ENCODE measurements at places on chromosomes 13 and 19.

- no peak for DNase-seq
Measured at GRCh38 chr19:38921420-38922274, 8.9 kb downstream of the SARS2 start.

DNA sequence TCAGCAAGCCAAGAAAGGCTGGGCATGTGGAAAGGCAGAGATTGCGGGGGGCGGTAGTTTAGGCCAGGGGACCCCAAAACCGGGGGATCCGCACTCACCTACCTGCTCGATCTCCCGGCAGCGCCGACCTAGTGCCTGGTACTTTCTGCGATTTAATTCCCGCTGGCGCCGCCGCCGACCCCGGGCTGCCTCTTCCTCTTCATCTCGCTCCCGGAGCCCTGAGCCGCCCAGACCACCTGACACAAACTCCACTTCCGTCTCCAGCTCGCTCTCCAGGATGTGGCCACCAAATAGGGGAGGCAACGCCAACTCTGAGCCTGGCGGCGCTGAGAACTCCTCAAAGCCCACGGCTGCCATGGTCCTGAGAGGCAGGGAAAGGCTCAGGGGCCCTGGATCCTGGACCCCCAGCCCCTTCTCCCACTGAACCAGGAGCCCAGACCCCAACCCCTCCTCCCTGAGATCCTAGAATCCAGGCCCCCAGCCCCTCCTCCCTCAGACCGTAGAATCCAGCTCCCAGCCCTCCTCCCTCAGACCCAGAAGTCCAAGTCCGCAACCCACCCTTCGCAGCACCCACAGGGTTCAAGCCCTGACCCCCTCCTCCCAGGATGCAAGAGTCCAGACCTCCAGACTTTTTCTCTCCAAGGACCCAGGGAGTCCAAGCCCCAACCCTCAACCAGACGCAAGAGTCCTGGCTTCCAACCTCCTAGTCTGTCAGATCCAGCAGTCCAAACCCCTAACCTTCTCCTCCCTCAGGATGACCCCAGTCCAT lies 933 bp downstream of the TFPT start:
- DNase-seq: no peak

GRCh38 chr19:36986131-36986530 lies 70.0 kb downstream of the ZNF568 start:
- DNase-seq: no peak

- no peak for DNase-seq
Measured at GRCh38 chr19:35166100-35167063, 11.8 kb downstream of the FXYD5 start.

GRCh38 chr19:47729799-47730520 lies 15.4 kb upstream of the NOP53 start:
- peak; percentile 79 for DNase-seq

GRCh38 chr19:17103177-17103576 lies 27.6 kb downstream of the MYO9B start:
- DNase-seq: peak; percentile 30

- DNase-seq: no peak
Measured at GRCh38 chr13:98693756-98694155, 58.7 kb downstream of the SLC15A1 start.

GRCh38 chr13:113837560-113838355 lies 26.1 kb downstream of the GAS6 start:
- no peak for DNase-seq

DNA sequence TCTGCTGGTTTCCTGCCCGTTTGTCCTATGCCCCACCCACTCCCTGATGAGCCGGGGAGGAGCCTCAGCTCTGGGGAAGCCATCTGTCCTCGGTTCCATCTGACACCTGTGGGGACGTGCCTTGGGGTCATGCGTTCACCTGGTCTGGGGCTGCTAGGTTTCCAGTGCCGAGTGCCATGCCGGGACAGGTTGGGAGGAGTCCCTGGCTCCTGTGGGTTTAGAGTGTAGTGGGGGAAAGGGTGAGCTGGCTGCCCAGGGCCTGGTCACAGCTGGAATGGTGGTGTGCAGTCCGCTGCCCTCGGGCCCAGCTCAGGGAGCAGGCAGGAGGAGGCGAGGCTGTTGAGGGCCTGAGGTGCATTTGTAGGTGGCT lies 2.5 kb downstream of the KDM4B start:
- peak; percentile 48 for DNase-seq

DNA sequence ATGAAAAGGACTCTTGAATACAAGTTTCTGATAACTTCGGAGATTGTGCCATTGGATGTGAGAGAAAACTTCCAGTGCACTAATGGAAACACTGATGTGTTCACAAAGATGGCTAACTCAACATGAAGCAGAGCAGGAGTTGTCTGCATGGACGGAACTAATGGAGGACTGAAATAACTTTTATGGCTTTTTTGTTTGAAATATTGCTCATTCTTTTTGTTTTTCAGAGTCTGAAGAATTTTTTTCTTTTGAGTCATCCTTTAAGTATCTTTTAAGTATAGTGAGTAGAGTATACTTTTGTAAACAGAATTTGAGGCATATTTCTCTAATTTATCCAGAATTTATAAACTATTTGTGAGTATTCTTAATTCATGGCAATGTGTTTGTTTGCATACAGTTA lies 25.7 kb downstream of the CRYL1 start:
- no peak for DNase-seq

DNA sequence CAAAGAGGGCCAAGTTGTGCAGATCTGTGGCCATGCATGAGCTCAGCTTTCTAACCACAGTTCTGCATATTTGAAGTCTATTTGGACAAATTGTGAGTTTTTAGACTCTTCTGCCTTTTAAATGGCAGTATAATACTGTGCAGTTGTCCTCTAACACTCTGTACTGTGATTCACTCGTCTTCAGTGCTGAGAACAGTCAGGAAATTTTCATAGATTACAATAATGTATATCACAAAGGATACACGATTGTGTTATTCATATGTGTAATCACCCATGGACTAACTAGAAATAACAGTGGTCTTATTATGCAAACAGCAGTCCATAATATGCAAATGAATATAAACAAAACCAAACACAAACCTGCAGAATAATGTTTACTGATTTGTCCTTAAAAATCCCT lies 259.1 kb downstream of the PCDH9 start:
- DNase-seq: no peak

DNA sequence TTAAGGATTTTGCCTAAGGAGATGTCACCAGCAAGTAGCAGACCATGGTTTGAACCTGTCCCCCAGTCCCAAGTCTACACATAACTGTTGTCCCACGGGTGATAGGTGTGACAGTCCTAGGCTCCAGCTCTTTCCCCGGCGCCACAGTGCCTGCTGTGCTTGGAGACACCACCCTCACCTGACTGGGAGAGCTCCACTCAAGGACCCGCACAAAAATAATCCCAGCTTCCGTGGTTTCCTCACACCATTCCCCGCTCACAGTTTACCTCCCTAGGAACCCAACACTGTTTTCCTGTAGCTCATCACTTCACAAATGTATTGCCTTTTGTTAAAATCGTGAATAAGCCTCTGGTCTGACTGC lies 19.8 kb upstream of the RASA3 start:
- DNase-seq: no peak

GRCh38 chr19:34409189-34410164 lies 5.3 kb downstream of the PDCD2L start:
- DNase-seq: no peak

GRCh38 chr13:51619614-51620013 lies 35.4 kb downstream of the WDFY2 start:
- no peak for DNase-seq

GRCh38 chr19:34237283-34237682 lies 17.1 kb upstream of the GARRE1 start:
- DNase-seq: no peak

DNA sequence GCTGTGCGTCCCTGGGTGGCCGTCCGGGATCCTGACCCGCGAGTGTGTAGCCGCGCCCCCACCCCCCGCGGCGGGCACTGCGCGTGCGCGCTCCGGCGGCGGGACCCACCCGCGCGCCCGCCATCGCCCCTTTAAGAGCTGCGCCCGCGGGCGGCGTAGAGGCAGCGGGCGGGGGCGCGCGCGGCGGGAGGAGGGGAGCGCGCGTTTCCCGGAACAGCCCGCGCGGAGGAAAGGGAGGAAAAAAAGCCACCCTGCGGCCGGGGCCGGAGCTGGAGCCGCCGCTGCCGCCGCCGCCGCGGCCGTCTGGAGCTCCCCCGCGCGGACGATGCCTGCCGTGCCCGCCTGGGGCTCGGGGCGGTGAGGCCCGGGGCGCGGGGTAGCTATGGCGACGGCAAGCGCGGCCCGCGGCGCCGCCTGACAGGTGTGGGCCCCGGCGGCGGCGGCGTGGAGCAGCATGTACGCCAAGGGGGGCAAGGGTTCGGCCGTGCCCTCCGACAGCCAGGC lies at the start of gene SSBP4:
TSS of gene SSBP4 (plus strand) at position 204 of the 504 bp plus-strand sequence. CDS start at position 455, 251 bp downstream.
- peak; percentile 82 for DNase-seq

DNA sequence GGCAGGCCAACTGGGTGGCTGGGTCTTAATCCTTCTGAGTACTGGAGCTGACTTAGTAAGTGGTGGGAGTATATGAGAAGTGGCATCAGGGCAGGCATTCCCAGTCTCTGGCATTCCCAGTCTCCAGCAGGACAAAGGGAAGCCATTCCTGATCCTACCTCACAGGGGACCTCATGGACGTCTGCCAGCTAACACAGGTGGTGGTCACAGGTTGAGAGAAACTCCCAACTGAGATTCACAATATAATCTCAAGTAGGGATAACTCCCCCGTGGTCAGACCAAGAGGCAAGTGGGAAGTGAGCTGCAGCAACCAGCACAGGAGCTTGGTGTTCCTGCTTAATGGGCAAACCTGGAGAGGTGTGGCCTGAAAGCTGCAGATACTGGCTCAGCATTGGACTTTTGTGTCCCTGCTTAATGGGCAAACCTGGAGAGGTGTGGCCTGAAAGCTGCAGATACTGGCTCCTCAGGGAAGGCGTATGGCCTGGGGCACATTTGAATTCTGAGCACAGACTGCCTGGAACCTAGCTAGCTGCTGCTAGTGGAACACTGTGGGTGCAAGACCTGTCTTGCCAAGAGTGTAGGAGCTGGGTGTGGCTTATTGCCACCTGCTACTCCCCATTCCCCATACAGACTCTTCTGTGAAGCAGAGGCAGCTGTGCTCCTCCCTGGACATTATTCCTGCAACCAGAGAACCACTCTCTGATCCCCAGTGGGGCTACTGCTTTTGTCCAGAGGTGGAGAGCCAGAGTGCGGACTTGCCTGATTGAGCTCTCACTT lies 25.9 kb upstream of the OR10H2 start:
- DNase-seq: no peak

- no peak for DNase-seq
Measured at GRCh38 chr13:110641055-110642015, 26.0 kb downstream of the NAXD start.

- DNase-seq: no peak
Measured at GRCh38 chr13:33690354-33690753, 127.6 kb upstream of the RFC3 start.

GRCh38 chr13:112182846-112183531 lies 116.0 kb downstream of the SOX1 start:
- DNase-seq: no peak

- DNase-seq: peak; percentile 15
Measured at GRCh38 chr13:78786459-78786858, 127.5 kb upstream of the OBI1 start.

GRCh38 chr13:41077475-41077874 lies 16.2 kb downstream of the WBP4 start:
- DNase-seq: no peak

- no peak for DNase-seq
Measured at GRCh38 chr13:113432506-113433270, 20.6 kb downstream of the ADPRHL1 start.

DNA sequence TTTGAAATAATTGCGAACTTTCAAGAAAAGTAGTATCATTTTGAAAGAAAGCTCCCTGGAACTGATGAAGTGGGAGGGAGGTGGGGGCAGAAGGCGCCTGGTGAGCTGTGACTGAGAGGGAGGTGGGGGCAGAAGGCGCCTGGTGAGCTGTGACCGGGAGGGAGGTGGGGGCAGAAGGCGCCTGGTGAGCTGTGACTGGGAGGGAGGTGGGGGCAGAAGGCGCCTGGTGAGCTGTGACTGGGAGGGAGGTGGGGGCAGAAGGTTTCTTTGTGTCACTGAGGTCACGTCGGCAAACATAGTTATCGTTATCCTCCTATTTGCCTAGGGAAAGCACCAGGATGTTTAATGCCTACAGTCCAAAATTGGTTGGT lies 24.2 kb downstream of the C2CD4C start:
- DNase-seq: no peak

DNA sequence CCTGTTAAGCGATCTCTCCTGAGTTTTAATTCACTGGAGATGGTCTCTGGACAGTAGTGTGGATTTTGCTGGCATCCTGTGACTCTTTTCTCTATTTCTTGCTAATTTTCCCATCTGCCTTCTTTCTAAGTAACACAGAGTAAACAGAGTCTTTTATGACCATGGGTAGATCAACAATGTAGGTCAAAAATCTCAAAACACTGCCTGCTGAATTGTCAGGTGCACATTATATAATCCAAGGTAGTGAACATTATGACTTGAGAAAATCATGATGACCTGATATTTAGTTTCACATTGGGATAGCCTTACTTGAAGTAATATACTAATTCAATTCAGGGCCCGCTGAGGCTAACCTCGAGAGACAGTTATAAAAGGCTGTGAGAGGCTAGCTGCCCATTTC lies 180.7 kb downstream of the TDRD3 start:
- no peak for DNase-seq

DNA sequence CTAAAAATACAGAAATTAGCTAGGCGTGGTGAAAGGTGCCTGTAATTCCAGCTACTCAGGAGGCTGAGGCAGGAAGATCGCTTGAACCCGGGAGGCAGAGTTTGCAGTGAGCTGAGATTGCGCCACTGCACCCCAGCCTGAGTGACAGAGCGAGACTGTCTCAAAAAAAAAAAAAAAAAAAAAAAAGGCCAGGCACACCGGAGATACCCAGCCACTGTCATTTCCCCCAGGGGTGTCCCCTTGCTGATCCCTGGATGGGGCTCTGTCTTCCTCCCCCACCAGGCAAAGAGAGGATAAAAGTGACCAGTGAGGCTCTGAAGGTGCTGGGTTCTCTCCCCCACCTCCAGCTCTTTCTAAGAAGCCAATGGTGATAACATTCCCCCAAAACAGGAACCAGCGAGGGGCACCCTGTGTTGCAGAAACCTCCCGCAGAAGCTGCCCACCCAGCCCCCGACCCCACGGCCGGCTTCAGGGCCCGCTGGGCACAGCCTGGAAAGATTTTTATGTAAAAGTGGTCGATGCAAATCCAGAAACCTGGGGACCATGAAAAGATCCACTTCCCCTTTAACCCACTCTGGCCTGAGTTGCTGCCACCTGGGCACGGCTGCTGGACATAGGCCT lies 61.4 kb upstream of the KLF2 start:
- no peak for DNase-seq

DNA sequence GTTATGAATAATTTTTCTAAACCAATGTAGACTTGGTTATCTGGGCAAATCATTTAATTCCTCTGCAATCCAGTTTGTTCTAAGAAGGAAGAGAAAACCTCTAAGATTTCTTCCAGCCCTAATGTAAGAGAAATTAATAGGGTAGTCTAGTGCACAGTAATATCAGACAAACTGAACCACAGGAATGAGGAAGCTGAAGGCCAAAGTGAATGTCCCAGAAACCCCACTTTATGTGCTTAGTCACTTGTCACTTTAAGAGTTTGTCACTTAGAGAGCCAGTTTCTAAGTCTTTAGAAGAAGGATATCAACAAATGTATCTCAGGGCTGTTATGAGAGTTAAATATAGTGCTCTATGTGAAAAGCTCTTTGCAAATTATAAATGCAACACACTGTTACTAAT lies 750.6 kb downstream of the DIAPH3 start:
- no peak for DNase-seq
